Activated naive CD4-positive, alpha-beta T cell treated with anti-CD3 and anti-CD28 coated beads, Interleukin-2, amount 10 ng/mL, durations not matched to agents 7 days and 5 days (primary cell): ENCODE measurements at places on chromosomes 3 and 15.

- DNase-seq, result no peak
- H3K4me1 ChIP-seq, result peaks cover 9% of the 10 kb centered on the region
- no peak overlapping the region for H3K4me3 ChIP-seq
- peaks cover 29% of the 10 kb centered on the region for H3K27me3 ChIP-seq
Observed at GRCh38 chr15:78976691-78977090, 31.8 kb upstream of the CTSH start.

DNA sequence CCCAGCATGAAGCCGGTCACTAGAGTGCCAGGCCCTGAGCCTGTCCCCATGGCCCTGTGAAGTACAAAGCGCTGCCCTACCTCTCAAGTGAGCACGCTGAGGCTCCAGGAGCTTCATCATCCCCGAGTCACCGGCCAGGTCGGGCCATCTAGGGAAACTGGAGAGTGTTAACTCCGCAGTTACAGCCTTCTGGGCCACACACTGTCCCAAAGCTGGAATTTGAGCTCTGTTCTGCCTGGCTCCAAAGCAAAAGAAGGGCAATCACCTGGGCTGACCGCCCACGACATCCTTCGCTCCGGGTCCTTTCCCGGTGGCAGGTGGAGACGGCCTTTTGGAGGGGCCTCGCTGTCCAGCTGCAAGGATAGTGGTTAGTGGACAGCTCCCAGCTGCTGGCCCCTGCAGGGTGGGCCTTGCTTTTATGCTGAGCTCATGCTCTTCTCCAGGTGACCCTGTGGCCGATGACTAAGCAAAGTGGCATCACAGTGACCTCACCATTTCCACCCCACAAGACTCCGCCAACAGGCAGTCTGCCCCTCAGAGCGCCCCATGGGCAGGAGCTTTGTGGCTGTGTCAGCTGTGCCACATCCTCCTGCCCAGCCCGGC lies 3.5 kb upstream of the MUC4 start:
- peaks cover 2% of the 10 kb centered on the region for H3K36me3 ChIP-seq
- peaks cover 2% of the 10 kb centered on the region for H3K4me1 ChIP-seq
- H3K27me3 ChIP-seq, result peaks cover 31% of the 10 kb centered on the region
- no peak overlapping the region for H3K27ac ChIP-seq
- DNase-seq, result no peak

GRCh38 chr3:129460572-129460971 lies 20.5 kb downstream of the IFT122 start:
- H3K4me1 ChIP-seq, result no peaks in the 10 kb centered on the region
- no peak overlapping the region for H3K27ac ChIP-seq
- H3K36me3 ChIP-seq, result peaks cover 11% of the 10 kb centered on the region
- H3K27me3 ChIP-seq, result no peaks in the 10 kb centered on the region
- no peak overlapping the region for H3K4me3 ChIP-seq
- DNase-seq, result no peak

DNA sequence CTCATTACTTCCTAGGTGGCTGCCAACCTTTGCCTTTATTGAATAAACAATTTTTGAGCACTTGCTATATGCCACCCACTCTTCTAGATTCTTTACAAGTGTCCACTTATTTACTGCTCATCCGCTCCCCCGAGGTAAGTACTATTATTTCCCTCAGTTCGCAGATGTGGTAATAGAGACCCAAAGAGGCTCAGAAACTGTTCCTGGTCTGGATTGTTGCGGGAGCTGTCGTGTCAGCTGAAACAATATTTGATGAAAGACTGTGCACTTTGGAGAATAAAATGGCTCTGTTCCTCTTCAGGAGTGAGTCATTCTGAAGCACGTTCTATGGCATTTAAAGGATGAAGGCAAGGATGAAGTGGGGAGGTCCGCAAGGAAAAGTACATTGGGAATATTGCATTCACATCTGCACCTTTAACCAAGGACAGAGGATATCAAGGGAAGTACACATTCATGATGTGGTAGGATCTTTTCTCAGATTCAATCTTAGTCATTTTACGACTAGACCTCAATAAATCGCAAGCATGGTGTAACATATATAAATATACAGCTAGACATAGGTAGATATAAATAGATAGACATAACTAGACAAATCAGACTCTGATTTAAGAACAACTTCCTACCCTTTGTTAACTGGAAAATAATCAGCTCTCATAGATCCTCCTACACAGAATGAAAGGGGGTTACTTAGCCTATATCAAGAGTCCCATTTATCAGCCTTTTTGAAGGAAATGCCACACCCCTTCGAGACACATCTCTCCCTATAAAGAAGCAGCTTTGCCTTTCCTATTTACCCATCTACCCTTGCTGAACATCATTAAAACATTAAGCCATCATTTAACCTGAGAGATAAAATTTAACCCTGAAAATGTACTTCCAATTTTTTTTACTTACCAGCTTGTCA lies 70.3 kb downstream of the RORA start:
- peaks cover 39% of the 10 kb centered on the region for H3K27me3 ChIP-seq
- no peak for DNase-seq
- no peaks in the 10 kb centered on the region for H3K36me3 ChIP-seq
- H3K4me1 ChIP-seq, result no peaks in the 10 kb centered on the region
- no peak overlapping the region for H3K4me3 ChIP-seq
- no peak overlapping the region for H3K27ac ChIP-seq

GRCh38 chr3:5221701-5222100 lies 34.2 kb downstream of the EDEM1 start:
- H3K27ac ChIP-seq, result peak overlapping the region; percentile 4
- no peaks in the 10 kb centered on the region for H3K27me3 ChIP-seq
- DNase-seq, result no peak
- H3K4me3 ChIP-seq, result no peak overlapping the region

DNA sequence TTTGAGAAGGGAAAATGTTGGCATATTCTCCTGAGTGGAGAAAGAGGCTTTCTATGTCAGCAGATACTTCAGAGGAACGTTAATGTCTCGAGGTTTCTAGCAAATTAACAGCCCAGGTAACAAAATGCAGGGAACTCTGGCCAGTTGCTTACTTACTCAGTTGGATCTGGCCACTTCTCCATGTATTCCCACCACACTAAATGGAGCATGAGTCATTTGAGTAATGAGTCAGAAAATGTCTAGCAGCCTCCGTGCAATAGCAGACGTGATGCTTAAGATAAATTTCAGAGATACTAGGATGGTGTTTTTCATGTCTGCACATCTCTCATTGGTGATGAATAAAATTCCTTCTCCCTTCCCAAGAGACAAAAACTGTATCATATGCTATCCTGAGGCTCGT lies 671.5 kb downstream of the FHIT start:
- DNase-seq, result no peak
- no peaks in the 10 kb centered on the region for H3K27me3 ChIP-seq
- no peaks in the 10 kb centered on the region for H3K36me3 ChIP-seq
- no peaks in the 10 kb centered on the region for H3K4me1 ChIP-seq
- no peak overlapping the region for H3K27ac ChIP-seq

- DNase-seq, result peak; percentile 68
- peak overlapping the region; percentile 60 for H3K4me3 ChIP-seq
- H3K4me1 ChIP-seq, result peaks cover 36% of the 10 kb centered on the region
Observed at GRCh38 chr15:78061963-78062427, 15.5 kb downstream of the TBC1D2B start.

DNA sequence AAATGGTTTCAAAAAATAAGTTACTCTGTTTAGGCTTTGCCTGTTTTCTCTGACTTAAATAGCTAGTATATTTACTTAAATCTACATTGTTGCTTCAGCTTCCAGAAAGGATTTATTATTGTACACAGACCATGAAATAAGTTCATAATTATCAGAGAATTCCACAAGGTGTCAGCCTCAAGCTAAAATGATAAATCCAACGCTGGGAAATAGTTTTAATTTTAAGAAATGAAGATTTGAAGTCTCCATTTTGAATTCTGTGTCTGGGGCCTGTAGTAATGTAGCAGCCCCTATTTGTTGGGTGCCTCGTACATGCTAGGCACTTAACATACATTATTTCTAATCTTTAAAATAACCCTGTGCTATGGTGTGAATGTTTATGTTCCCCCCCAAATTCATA lies 92.6 kb upstream of the KCNMB2 start:
- H3K4me1 ChIP-seq, result no peaks in the 10 kb centered on the region
- no peaks in the 10 kb centered on the region for H3K36me3 ChIP-seq
- H3K27ac ChIP-seq, result no peak overlapping the region
- no peaks in the 10 kb centered on the region for H3K27me3 ChIP-seq
- H3K4me3 ChIP-seq, result no peak overlapping the region
- DNase-seq, result no peak

- H3K4me1 ChIP-seq, result no peaks in the 10 kb centered on the region
- DNase-seq, result no peak
- no peak overlapping the region for H3K4me3 ChIP-seq
- no peaks in the 10 kb centered on the region for H3K36me3 ChIP-seq
- no peak overlapping the region for H3K27ac ChIP-seq
Observed at GRCh38 chr3:110956081-110956480, 115.5 kb upstream of the NECTIN3 start.

DNA sequence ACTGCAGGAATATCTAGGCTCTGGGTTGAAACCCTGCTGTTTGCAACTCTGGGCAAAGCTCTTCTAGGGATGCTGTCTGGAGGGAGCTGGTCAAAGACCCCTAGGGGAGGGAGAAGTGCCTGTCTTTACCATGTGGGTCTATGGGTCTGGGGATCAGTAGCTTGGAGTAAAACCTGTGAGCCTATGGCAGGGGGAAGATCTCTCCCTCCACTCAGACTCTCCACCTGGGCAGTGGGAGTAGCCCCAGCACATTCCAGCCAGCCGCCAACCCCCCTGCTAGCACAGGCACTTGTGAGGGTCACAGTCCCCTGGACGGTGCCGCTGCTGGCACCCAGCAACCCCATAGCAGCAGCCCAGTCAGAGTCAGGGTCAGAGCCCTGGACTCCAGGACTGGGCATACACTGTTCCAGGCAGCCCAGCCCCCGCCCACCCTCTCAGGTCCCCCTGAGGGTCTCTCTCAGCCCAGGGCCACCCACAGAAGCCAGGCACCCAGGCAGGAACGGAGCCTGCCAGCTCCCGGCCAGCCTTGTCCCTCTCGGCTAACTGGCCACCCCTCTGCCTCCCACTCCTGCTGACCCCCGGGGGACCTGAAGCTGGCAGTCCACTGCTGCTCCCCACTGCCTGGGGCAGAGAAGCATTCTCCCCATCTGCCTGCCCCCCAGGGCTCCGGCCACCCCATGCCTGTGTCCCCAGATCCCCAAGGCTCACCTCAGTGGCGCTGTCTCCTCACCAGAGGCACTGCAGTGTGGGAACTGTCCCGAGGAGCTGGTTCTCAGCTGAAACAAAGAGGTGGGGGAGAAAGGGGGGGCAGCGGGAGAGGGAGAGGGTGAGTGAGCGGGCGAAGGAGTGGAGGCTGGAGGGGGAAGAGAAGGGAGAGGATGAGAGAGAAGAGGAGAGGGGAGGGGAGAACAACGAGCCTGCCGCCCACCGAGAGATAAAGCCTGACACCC lies 10.8 kb downstream of the GLYCTK start:
- H3K4me3 ChIP-seq, result no peak overlapping the region
- no peak for DNase-seq
- no peaks in the 10 kb centered on the region for H3K4me1 ChIP-seq
- H3K27me3 ChIP-seq, result no peaks in the 10 kb centered on the region
- no peak overlapping the region for H3K27ac ChIP-seq

DNA sequence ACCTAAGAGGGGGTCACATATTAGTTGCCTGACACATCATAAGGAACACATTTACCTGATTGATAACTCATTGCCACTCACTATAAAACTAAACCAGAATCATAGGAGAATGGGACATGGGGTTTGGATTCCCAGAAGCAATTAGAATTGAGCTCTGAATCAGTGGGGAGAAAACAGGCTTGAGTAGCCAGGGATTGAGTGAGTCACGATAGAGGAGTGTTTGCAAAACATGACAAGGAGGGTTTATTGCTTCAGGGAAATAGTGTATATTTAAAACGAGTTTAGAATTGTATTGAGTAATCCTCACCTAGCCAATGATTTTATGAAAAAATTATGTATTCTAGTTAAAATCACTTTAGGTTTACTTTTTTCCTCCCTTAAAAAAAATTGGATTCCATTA lies 101.1 kb upstream of the THRB start:
- H3K4me1 ChIP-seq, result no peaks in the 10 kb centered on the region
- no peaks in the 10 kb centered on the region for H3K36me3 ChIP-seq
- no peak overlapping the region for H3K4me3 ChIP-seq
- no peak for DNase-seq

DNA sequence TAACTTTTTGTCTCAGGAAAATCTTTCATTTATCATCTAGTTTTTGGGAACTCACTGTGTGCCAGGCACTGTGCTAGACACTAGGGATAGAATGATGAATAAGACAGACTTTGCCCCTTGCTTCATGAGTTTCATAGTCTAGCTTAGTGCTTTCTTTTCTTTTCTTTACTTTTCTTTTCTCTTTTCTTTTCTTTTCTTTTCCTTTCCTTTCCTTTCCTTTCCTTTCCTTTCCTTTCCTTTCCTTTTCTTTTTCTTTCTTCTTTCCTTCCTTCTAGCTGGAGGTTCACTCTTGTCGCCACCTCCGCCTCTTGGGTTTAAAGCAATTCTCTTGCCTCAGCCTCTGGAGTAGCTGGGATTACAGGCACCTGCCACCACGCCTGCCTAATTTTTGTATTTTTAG lies 172.9 kb downstream of the EDEM1 start:
- no peak overlapping the region for H3K27ac ChIP-seq
- H3K27me3 ChIP-seq, result no peaks in the 10 kb centered on the region
- no peak for DNase-seq

DNA sequence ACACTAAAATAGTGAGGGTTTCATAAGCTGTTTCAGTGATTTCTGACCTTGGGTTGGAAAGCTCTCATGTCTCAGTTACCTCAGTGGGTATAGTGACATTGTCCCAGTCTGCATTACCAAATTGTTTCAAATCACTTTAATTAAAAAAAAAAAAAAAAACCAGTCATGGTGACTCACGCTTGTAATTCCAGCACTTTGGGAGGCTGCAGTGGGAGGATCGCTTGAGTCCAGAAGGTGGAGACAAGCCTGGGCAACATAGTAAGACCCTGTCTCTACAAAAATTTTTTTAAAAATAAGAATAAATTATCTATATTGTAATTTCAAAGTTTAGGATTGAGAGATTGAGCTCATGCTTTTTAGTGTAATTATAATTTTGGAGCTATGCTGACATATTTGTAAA lies 78.0 kb downstream of the MBNL1 start:
- no peaks in the 10 kb centered on the region for H3K27me3 ChIP-seq
- H3K27ac ChIP-seq, result no peak overlapping the region
- no peak overlapping the region for H3K4me3 ChIP-seq
- H3K4me1 ChIP-seq, result peaks cover 25% of the 10 kb centered on the region
- DNase-seq, result no peak
